Left cardiac atrium (tissue), 4 donors: ENCODE measurements at places on chromosomes 11 and 22. TPM values are rescaled to one million over a fixed set of nuclear protein-coding genes. Genes with fewer than 3 reads are reported as not detected.

DNA sequence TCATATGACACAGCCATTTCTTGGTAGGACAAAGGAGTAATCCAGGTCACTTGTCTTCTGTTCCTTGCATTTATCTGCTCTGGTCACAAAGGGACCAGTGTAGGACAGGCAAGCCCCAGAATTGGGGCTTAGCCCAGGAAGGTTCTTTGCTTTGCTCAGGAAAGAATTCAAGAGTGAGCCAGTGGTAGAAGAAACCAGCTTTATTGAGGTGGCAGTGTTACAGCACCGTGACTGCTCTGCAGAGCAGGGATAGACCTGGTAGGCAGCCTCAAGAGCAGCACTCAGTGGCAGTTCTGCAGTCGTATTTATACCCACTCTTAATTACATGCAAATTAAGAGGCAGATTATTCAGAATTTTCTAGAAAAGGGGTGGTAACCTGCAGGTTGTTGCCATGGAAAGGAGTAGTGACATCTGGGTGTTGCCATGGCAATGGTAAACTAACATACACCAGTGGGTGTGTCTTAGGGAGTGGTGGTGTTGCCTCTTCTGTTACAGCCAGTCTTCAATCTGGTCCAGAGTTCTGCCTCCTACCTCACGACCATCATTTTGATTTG, 84.9 kb upstream of the RAB1B start:
- no peak for DNase-seq

DNA sequence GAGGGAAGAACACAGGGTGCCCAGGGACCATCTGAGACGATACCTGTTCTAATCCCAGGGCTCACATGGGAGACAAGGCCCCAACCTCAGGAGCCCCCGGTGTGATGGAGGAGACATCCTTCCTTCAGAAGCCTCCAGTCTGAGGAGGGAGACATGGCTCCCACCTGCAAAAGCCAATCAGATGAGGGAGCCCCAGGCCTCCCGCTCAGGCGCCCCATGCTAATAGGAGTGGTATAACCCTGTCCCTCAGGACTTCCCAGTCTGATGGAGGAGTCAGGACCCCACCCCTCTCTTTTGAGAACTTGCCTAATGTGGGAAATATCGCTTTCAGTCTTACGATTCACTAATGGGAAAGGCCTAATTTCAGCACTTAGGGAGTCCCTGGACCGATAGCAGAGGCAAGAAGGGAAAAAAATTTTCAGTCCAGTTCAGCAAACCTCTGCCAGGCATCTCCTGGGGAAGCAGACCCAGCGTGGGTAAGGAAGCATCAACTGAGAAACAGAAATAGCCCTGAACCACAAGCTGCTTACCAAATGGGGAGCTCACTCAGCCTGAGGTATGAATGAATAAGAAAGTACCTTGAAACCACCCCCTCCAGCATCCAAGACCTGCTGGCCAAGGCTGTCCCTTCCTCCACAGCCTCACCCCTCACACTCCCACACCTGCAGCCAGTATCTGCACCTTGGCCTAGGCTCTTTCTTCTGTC, 5.9 kb downstream of the ARRB1 start:
- DNase-seq = no peak

Gene PVALB
- not detected for total RNA-seq

Gene KCNJ5
- 6.1 TPM for total RNA-seq

Gene CELF1
- total RNA-seq = 81.9 TPM
